ENCODE measurements at places on chromosomes 2 and 18.

- DNase-seq = no peak
Measured at GRCh38 chr2:204161886-204162285, 225.3 kb downstream of the ICOS start.

- DNase-seq = no peak
Measured at GRCh38 chr18:57921708-57922107, 118.6 kb upstream of the ATP8B1 start.

DNA sequence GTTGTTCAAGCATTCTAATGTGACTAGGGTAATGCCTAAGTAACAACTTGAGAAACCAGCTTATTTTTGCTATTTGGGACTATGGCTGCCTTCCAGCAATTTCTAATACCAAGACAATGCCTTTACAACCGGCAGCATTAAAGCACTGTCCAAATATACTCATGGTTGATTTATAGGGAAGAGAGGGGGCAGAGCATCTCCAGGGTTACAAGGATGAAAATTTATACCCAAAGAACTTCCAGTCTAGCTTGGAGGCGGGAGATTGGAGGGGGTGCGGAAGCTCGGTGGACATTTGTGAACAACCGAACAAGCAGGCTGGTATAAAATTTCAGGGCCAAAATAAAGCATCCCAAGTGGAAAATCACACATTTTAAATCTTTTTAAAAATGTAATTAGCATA, 294.9 kb upstream of the STON1 start:
- no peak for DNase-seq

DNA sequence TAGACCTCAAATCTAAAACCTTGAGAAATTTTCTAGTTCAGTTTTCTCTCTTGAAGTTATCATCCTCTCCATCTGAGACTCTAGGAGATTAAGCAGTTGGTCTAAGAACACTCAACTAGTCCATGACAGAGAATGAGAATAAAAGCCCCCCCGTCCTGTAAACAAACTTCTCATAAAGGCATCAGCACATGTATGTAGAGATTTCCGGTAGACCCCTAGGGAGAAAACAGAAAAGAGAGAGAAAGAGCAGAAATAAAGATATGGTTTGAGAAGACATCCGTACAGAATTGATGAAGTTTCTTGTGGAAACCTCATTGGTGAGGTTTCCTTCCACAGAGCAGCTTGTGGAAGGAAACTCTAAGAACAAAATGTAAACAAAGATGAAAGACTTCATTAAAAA, 3.2 kb upstream of the GPR155 start:
- no peak for DNase-seq

DNA sequence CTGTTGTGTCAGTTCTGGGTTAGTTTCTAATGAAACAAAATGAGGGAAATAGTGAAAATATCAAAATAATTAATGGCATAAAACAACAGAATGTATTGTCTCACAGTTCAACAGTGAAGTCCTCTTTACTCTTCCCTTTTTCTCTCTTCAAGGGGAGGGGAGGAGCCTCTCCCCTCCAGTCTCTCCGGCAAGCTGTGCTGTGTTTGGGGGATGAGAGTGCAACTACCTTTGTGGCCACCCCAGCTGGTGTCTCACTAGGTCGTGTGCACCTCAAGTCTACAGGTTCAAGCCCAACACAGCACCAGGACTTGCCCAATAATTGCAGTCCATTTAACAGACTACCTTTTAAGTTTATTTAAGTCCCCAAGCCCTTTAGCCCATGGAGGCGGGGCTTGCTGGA, 271.7 kb upstream of the DOK6 start:
- no peak for DNase-seq
